ENCODE measurements at places on chromosomes 7 and 10.

DNA sequence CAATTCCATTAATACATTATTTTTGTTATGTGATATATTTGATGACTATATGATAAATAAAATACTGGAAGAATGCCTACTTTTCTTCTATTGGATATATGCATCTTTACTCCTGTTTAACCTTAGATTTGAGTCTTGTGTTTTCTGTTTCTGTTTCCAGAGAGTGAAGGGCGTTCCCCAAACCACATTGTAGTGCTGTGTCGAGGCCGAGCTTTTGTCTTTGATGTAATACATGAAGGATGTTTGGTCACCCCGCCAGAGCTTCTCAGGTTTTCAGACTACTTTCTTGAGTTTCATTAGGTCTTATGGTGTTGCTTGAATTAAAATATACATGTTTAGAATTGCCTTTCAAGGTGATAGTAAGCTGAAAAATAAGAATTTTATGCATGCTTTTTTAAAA is 23.8 kb downstream of the CROT start:
- no peak for DNase-seq

GRCh38 chr7:30548845-30549244 is 44.2 kb upstream of the GGCT start:
- DNase-seq: no peak

GRCh38 chr10:128147064-128147463 is 20.8 kb upstream of the MKI67 start:
- DNase-seq: no peak

DNA sequence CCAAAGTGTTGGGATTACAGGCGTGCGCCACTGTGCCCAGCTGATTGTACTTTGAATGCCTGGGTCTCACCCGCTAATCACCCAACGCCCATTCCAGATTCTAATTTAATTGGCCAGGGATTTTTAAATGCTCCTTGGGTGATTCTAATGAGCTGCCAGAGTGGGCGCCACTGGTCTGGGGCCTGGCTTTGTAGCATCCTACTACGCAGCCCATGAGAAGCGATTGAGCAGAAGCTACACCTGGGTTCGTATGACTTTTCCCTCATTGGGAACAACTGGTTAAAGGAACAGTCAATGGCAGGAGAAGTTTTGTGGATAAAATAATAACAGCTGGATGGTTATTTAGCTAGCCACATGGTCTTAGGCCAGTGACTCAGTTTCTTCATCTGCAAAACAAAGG is 108.0 kb downstream of the SPAG6 start:
- DNase-seq: no peak

DNA sequence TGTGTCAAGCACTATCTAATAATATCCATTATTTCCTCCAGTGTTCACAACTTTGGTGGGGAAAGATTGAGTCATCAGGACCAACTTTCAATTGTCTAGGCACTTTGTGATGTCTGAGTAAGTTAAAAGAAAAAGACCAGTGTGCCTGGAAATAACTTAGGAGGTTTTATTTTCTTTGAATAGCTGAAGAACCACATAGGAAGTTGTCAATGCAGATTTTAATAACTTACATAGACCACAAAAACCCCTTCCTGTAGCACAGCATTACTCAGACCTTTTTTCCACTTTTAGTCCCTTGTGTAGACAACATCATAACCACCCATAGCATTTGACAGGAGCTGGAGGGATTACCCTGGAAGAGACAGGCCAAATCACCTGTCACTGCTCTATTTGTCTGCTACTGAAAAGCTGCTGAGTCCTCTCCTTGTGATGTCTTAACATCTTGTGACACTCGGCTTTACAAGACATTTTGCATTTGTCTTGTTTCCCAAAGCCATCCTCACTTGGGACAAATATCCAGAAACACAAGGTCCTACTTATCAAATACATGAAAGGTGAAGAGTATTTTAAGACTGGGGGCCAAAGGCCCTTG is 241.5 kb upstream of the PTER start:
- DNase-seq: no peak

Measured in stimulated activated CD8-positive, alpha-beta memory T cell treated with anti-CD3 and anti-CD28 coated beads, Interleukin-15, amount 100 ng/mL, for 1 hour (primary cell).